Left ventricle myocardium inferior (tissue), 1 donor: ENCODE measurements at places on chromosomes 4 and X. TPM values are rescaled to one million over a fixed set of nuclear protein-coding genes. Genes with fewer than 3 reads are reported as not detected.

The PF4V1 gene
- total RNA-seq, result not detected

GRCh38 chr4:20386906-20387305, 135.2 kb downstream of the SLIT2 start:
- no peak for DNase-seq

GRCh38 chrX:4935401-4935800, 1222.0 kb upstream of the PRKX start:
- no peak for DNase-seq

GRCh38 chr4:47415719-47416118, 47.8 kb downstream of the COMMD8 start:
- no peak for DNase-seq

The NEXMIF gene
- total RNA-seq, result 0.19 TPM

The TCEANC gene
- total RNA-seq, result 7.9 TPM

GRCh38 chr4:153890761-153891160, 101.9 kb upstream of the SFRP2 start:
- no peak for DNase-seq

GRCh38 chr4:110621839-110622751, 782 bp downstream of the PITX2 start:
- no peak for DNase-seq

DNA sequence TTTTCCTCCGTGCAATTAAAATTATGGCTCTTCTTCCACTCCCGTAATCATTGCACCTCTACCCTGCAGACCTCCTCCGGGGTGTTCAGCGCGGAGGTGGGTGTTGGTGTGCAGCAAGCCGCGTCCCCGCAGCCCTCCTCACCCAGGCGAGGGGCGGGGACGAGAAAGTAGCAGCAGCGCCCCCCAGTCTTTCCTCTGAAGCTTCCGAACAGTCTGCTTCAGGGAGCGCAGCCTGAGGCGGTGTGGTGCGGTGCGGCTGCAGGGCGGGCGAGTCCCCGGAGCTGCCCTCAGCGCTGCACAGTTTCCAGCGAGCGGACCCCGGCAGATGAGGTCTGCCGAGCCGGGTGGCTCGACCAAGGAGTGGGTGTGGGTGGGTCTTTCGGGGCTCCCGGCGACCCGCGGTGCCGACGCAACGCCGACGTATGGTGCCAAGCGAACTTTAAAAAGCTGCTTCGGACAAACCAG, at the start of gene FRAS1:
Gene FRAS1, plus strand, starts transcription at position 189 of the 465 bp plus-strand sequence. CDS start 687 bp downstream, outside the sequence.
- DNase-seq, result peak; percentile 26

The RAB39B gene
- 0.11 TPM for total RNA-seq

DNA sequence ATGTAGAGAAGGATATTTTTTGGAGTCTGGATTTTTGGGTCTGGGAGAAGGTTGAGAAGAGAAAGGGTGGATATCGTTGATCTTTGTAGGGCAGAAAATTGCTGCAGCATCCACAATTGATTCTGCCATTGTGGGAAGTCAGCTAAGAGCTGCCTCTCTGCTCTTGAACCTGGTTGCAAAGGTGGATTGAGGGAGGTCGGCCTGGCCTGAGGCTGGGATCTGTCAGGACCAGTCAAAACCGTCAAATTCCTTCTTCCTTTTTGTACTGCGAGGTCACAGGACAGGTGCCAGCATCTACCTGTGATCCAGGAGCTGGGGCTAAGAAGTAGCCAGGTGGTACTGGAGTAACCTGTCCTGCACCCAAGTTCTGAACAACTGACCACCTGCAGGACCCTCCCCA, 93.7 kb downstream of the SHOX start:
- no peak for DNase-seq

DNA sequence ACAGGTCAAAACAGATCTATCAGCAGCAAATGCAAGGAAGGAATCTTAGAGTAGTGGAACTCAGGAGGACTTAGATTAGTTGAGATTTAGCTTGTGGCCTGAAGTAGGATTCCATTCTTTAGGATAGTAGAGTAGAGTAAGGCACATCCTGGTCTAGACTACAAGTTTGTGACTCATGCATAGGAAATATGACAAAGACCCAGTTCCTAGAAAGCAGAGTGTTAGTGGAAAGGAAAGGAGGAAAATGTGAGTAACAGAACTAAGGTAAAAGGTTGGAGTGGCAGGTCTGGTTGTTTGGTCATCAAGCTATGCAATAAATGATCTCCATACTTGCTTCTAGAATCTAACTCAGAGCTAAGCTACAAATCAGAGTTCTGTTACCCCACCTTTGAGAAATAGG, 595.0 kb downstream of the ACTRT1 start:
- DNase-seq, result no peak

- DNase-seq, result no peak
Measured at GRCh38 chrX:1542994-1543725, 6.2 kb upstream of the P2RY8 start.
